ENCODE measurements at places on chromosomes 2 and 18.

DNA sequence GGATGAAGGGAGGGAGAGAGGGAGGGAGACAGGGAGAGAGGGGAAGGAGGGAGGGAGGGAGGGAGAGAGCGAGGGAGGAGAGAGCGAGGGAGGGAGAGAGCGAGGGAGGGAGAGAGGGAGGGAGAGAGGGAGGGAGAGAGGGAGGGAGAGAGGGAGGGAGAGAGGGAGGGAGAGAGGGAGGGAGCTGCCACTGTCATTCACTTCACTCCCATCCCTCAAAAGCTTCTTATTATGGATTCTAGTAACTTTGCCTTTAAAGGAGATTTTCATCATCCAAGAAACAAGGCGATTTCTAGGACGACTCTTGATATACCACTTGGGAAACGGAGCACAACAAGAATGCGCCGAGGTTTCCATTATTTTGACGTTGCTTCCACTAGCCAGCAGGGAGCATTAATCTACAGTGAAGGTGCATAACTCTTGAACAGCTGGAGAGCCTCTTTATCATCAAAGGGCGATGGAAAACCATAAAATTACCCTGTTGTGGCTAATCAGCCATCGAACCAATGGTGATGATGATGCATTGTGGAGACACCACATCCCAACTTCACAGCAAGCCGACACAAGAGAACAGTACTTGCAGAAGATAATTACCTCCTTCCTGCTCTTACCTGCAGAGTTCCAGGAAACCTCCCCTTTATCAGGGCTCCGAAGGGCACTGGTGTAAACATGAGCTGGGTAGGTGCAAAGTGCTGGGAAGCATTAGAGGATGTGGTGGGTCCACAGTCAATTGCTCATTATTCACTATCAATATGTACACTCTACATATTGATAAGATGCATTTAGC lies 130.5 kb downstream of the EIPR1 start:
- no peak for DNase-seq

DNA sequence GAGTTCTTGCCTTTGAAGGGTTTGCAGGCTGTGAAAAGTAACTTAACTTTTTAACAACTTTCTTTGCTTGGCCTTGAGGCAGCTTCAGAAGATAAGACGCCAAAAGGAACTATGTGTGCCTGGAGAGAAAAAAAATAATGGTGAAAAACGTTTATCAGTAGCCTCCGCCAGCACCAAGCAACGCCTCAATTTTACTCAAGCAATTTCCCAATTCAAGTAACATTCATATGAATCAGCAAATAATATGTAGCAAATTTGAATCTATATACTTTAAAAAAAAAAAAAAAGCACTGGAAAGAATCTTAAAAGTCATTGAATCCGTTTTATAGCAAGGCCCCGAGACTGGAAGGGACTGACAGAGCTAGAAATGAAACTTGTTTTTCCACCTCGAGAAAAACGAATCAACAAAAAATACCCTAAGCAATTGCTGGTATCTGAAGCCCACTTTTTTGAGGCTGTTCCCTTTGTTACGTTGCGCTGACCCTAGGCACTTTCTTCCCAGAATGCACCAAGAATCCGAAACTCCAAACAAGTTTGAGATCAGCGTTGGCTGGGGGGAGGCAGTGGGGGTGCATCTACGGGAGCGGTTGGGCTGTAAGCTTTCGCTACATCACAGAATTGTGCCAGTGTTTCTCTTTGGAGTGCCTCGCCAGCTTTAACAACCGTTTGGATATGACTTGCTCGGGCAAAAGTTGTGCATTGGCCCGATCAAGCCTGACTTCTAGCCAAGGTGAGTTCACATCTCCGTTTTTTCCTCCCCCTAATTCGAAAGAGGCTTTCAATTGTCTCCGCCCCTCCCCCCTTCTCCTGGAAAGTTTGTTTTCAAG lies 2.7 kb upstream of the TGIF1 start:
- no peak for DNase-seq

GRCh38 chr18:22098563-22098989 lies 70.8 kb upstream of the GATA6 start:
- DNase-seq: no peak

DNA sequence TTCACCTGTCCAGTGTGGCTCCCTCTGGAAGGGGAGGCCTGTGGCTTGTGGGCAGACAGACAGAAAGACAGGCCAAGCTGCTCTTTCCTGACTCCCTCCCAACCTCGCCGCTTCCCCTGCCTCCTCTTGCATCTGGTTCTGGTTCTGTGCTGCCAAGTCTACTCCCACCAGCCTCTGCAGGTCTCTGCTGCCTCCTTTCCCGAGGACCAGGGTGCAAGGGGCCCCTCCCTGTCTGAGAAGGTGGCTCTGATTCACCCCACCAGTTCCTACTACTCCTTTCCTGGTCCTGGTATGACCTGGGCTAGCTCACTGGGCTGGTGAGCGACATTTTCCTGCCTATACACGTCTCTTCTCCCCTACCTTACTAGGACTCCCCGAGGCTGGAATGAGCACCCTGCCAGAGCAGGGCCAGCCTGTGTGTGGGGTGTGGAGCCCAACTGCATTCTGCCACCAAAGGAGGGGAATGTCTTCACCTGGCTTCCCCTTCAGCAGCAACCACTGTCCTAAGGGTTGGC lies 238.5 kb downstream of the CELF4 start:
- no peak for DNase-seq

DNA sequence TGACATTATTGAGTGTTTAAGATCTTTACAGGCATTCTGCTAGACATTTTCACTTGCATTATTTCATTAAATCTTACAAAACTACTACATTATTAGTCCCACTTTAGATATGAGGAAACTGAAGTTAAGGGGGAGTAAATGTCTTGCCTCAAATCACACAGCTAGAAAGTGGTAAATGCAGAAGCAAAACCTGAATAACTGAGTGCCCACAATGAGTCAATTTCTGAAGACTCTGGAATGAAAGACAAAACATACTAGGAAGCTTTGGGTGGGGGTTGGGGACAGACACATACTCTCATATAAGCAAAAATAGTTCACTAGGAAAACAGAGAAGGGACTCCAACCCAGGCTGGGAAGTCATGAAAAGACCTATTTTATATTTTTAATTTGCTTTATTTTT lies 214.4 kb upstream of the LRATD1 start:
- peak; percentile 28 for DNase-seq
